ENCODE measurements at places on chromosomes 2 and 18.

- DNase-seq = no peak
These were observed 233.4 kb upstream of the COPS8 start for GRCh38 chr2:236852100-236852976.

- DNase-seq = no peak
These were observed 169.2 kb upstream of the NOSTRIN start for GRCh38 chr2:168633200-168633599.

DNA sequence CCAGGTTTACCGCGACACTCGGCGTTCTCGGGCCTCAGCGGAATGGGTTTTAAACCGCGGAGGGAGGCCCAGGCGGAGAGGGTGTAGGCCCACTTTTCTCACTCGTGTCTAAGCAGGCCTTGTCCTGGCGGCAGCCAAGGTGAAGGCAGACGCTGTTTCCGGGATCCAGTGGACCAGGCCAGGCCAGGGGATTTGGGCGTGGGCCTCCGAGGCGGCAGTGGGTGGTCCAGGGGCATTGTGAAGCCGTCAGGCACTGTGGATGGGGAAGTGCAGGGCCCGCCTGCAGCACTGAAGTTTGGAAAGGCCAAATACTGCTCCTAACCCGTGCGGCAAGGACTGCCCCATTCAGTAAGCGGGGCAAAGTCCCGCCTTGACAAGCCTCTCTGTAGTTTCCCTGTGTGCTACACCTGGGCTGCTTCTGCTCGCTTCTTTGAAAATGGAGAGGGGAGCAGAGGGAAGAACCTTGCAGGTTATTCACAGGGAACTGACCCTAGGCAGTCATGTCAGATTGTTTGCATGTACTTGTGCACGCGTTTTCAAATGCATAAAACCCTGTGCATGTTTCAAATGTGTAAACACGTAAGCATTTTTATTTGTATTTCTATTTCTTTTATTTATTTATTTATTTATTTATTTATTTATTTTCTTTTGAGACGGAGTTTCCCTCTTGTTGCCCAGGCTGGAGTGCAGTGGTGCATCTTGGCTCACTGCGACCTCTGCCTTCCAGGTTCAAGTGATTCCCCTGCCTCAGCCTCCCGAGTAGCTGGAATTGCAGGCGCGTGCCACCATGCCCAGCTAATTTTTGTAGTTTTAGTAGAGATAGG is 7.5 kb upstream of the DLX2 start:
- DNase-seq = no peak

GRCh38 chr2:8676191-8676920 is 5.5 kb upstream of the ID2 start:
- DNase-seq = no peak

DNA sequence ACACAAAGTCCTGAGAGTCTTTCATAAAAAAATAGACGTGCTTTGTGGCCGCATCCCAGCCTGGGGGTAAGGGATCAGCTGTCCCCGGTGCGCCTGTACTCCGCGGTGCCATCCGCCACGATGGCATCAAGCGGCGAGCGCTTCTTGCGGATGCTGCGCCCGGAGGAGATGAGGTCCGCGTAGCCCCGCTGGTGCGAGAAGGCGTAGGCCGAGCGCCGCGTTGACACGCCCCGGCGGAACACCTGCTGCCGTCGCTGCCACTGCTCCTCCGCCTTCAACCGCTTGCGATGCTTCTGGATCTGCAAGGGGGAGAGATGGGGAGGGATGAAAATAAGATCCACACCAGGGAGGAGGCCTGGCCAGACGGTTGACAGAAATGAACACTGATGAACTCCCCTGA is 26.8 kb upstream of the NARS1 start:
- DNase-seq = no peak

DNA sequence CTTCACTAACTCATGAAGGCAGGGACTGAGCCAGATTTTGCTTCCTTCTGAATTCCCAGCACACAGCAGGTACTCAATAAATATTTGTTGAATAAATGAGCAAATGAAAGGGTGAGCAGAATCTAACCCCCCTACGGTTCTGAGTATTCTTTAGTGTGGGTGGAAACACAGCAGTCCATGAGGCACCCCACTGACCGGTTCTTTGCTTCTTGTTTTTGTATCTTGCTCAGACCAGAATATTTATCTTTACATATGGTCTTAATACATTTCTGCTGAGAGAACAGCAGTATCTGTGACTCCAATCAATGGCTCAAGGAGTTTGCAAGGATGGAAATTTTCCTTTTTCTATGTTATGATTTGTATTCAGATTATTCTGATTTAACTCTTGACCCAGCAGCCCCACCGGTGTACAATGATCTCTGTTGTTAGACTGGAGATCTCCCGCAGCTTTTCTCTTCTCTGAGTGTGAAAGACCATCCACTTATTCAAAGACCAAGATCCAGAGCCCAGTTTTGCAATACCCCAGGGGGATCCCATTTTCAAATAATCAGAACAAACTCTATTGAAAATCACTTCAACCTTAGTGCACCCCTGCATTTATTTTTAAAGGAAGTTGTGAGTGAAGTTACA is 506.5 kb upstream of the TNP1 start:
- DNase-seq = no peak

DNA sequence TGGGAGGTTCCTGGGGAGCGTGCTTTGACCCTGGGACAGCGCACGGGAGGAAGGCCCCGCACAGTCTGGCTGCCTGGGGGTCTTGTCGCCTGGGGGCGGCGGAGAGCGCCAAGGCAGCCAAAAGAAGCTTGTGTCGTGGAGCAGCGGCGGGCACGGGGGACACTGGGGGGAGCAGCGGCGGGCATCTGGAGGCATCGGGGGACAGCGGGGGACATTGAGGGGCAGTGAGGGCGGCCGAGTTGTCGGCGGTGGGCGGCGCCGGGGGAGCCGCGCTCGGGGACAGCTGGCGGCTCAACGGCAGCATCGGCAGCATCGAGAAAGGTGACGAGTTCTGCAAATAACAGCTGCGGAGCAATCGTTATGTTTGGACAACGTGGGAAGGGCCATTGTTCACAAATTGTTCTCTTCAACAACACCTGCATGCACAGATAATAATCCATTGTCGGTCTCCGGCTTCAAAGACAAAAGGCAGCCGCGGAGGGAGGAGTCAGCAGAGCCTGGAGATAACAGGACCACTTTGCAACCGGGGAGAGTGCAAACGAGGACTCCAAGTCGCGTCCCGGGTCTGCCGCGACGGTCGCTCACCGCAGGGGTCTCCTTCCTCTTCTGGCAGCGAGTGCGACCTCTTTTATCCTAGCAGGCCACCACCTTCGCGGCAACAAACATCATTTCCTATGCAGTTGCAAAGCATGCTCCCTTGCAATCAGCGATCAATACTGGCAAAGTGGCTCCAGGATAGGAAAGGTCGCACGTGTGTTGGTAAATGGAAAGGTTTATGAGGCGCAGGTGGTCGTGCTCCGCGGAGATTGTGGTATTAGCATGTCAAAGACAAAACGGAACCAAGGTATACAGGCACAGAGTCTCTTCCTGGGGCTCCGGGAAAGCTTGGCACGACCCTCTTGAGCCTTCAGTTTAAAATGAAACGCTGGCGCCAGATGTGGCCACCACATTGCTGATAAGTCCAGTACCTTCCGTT is 132.3 kb upstream of the DLX2 start:
- peak; percentile 55 for DNase-seq

- no peak for DNase-seq
These were observed 203.2 kb downstream of the SH3RF3 start for GRCh38 chr2:109331896-109332848.

- no peak for DNase-seq
These were observed 480.7 kb upstream of the TCF4 start for GRCh38 chr18:56068701-56069100.

DNA sequence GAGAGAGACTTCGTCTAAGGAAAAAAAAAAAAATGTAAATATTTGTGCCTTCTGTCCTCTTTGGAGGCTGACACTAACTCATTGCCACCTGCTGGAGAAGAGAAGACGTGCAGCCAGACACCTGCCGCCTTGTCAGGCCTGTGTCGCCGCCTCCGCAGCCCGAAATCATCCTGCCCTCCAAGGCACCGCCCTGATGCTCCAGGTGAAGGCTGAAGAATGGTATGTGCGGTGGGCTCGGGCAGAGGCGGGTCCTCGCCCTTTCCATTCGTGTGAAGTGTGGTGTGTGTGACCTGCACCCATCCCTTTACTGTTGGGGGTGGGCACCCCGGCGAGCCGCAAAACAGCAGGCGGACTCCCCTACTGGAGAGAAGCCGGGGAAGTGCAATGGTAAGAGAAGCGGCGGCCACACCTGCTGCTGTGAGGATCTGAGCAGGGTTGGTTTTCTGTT is 60.4 kb downstream of the FAM161A start:
- peak; percentile 71 for DNase-seq

DNA sequence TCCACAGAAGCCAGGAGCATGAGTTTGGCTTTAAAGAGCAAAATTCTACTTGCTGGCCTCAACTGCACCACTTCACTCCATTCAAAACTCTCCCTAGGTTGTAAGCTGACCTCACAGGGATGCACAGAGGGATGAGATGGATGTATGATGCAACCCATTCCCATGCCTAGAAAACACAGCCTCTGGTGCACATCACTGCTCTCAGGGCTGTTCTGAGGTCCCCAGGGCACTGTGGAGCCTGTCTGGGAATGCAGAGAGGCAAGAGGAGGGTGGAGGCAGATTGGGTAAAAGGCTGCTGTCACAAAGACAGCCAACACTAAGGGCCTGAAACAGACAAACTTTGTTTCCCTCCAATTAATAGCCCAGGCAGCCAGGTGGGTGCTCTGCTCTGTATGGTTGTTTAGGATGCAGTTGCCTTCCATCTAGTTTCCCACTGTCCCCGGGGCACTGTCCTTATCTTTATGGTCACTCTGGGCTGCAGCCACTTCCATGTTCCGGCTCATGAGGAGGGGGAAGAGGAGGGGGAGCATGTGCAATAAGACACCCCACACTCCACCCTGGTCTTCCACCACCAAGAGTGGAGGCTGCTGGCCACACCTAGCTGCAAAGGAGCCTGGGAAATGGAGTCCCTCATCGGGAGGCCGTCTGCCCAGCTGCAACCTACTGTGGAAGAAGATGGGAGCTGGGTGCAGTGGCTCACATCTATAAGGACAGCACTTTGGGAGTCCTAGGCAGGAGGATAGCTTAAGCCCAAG is 7.0 kb downstream of the GPR45 start:
- no peak for DNase-seq

DNA sequence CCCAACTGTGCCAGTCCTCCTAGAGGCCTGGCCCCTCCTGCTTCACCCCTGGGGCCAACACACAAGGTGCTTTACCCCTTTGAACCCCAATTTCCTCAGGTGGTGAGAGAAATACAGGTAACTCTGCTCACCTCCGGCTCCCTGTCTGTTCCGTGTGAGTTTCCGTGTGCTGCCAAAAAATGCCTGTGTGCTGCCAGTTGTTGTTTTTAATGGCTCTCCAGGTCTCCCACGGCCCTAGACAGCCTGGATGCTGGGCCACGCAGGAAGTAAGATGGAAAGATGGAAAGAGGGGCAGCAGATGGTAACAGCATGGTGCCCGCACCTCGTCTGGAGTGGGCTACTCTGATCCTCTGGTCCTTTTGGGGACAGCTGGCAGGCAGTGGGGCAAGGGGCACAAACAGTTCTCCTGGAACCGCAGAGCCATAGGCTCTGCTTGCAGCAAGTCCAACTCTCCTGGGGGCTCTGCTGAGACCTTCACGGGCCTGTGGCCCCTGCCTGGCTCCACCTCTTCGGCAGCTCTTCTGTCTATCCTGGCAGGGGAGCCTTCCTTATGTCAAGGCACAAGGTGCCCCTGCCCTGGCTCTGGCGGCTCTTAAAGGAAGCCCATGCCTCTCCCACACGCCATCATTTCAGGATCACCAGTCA is 4.3 kb upstream of the ARHGEF4 start:
- DNase-seq = no peak

GRCh38 chr2:1644427-1644826 is 99.9 kb downstream of the PXDN start:
- DNase-seq = no peak

DNA sequence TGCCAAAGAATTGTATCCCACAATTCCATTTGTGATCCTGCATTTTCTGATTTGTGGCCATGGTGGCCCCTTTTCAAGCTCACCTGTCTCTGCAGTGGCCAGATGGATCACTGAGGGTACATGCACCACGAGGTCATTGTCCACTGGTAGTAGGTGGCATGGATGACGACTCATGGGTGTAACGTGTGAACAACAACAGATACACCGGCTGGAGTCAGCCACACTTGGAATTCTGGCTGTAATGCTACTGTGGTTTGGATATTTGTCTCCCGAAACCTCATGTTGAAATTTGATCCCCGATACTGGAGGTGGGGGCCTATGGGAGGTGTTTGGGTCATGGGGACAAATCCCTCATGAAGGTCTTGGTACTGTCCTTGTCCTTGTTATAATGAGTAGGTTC is 102.2 kb upstream of the TAF1B start:
- no peak for DNase-seq

- DNase-seq = no peak
These were observed 1077.3 kb upstream of the TMEFF2 start for GRCh38 chr2:193272011-193272410.

- DNase-seq = no peak
These were observed 22.0 kb upstream of the KCNF1 start for GRCh38 chr2:10889651-10890215.

DNA sequence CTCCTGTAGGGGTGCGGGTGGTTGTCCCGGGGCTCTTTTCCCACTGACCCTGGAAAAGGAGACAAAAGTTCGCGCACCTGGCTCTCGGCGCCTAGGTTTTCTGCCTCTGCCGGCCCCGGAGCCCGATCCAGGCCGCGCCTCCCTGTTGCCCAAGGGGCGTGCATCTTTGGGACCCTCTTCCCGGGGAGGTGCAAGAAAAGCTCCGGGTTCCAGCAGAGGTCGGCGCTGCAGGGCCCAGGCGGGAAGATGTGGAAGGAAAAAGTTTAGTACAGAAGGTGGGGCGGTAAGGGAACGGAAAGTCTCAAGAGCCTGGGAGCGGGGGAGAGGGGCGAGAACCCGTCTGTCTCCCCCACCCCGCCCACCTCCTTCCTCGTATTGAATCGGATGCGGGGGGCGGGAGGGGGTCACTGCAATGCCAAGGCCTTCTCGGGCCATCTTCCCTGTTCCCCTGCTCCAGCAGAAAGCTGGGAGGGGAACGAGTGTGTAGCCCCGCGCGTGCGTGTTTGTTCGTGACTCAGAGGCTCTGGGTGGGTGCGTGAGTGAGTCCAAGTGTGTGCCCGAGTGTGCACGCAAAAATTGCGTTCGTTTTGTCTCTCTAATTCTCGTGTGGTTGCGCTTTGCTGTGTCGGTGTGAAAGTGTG is 6.3 kb upstream of the EN1 start:
- DNase-seq = no peak

DNA sequence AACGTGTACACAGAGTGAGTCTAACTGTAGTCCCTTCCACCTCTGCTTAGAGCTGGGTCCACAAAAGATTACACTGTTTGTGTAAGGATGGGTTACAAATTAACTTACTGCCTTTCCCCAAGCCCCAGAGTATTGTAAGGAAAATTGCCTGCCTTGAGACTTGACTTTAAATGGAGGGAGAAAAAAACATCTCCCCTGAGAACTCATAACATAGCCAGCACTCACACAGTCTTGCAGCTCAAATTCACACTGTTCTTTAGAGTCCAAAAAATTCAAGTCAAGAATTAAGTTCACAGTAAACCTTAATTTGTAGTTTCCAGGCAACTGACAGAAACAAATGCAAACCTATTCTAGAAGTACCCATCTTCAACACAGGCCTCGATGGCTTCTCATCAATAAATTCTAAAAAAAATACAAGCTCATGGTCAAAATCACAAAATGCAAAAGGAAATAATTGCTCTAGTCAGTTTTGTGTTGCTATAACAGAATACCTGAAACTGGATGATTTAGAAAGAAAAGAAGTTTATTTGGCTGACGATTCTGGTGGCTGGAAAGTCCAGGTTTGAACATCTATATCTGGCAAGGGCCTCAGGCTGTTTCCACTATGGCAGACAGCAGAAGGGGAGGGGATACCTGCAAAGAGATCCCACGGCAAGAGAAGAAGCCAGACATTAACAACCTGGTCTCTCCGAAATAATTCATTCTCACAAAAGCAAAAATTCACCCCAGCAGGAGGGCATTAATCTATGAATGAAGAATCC is 34.6 kb upstream of the TMEM17 start:
- no peak for DNase-seq
